ENCODE measurements at places on chromosomes 2 and 18.

DNA sequence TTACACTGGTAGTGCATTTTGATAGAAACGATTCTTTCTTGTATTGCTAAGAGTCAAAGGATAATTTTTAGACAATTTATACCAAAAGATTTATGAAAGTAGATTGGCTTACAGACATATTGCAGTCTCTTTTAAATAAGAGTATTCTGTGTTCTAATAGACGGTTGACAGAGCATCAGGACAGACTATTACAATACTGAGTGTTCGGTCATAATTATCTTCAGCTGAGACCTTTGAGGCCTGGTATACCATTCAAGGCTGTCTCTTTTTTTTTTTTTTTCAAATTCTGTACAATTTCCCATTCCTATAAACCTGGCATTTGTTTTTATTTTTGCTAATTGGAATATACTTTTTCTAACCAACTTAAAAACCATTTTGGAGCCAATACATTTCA, 140.6 kb upstream of the NOSTRIN start:
- DNase-seq, result no peak

- no peak for DNase-seq
Observed at GRCh38 chr18:60987963-60988362, 345.3 kb upstream of the CDH20 start.

- no peak for DNase-seq
Observed at GRCh38 chr18:56967035-56967434, 179.9 kb upstream of the BOD1L2 start.

GRCh38 chr2:144663207-144663606, 143.3 kb upstream of the ZEB2 start:
- no peak for DNase-seq

DNA sequence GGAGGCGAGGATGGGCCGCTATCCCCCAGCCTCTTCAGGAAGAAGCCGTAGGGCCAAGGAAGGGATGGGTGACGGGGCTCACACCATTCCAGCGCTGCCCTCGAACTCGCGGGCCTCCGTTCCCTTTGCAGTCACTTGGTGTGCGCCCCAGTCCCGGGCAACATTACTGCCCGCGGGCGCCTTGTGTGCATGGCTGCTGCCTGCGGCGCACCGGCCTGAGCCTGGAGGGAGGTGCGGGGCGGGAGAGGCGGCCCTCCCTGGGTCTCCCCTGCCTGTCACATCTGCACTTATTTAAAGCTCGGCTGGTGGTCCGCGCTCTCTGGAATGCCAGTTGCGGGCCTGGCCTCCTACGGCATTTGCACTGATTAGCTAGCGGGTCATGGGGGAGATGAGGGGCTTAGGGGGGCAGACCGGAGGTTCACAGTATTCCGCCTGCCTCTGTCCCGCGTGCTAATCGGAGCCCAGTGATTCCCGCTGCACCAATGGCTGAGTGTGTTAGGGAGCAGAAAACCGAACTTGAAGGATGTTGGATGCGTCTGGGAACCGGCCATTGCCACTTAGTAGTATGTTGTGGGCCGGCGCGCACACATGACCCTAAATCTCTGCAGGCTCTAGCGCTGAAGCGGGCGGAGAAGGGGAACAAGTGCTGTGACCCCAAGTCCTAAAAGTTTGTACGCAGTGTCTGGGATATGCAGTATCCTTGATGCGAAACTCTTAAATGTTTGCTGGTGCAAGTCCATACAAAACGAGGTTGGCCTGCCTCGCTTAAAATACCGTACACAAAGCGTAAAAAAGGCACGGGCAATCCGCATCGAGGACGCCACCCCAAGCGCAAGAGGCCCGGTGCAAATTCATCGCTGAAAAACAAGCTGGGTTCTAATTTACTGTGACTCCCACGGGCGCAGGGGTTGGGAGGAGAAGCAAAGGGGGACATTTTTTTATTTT, 161.2 kb upstream of the SIX2 start:
- DNase-seq, result no peak

DNA sequence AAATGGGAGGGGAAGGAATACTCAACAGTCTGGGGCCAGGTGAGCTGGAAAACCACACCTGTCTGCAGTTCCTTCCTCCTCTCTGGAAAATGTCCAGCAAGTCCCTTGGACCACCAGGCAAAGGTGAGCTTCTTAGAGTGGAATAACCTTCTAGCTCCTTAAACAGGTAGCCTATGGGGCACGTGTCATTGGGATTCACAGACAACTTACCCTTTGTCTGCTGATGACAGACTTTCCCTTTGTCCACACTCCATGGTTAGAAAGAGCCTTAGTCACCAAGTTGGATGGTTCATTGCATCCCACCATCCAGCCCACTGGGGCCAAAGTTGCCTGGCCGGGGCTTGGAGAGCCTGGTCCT, 98.0 kb upstream of the ITGA6 start:
- no peak for DNase-seq

GRCh38 chr2:10844097-10844496, 31.5 kb upstream of the PDIA6 start:
- no peak for DNase-seq

All from activated T-helper 1 cell treated with anti-CD3 and anti-CD28 coated beads, Interleukin-2, amount 50 U/mL, for 16 hours (primary cell).